OCI-M1 (cell line): ENCODE measurements at places on chromosomes 6 and 20.

- DNase-seq = no peak
These were observed 1082.4 kb upstream of the MAP3K7 start for GRCh38 chr6:91669154-91669870.

GRCh38 chr6:7175462-7175861 is 67.7 kb downstream of the RREB1 start:
- DNase-seq = no peak

DNA sequence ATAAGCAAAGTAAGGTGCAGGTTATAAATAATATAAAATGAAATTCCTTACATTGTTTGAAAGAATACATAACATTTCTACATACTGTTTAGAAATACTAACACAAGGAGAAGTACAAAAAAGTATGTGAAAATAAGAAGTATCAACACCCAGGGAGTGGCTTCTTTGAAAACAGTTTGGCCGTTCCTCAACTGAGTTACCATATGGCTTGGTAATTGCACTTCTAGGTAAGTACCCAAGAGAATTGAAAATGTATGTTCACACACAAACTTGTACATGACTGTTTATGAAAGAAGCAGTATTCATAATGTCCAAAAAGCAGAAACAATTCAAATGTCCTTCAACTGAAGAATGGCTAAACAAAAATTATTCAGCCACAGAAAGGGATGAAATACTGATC is 30.7 kb downstream of the PAK5 start:
- DNase-seq = no peak

DNA sequence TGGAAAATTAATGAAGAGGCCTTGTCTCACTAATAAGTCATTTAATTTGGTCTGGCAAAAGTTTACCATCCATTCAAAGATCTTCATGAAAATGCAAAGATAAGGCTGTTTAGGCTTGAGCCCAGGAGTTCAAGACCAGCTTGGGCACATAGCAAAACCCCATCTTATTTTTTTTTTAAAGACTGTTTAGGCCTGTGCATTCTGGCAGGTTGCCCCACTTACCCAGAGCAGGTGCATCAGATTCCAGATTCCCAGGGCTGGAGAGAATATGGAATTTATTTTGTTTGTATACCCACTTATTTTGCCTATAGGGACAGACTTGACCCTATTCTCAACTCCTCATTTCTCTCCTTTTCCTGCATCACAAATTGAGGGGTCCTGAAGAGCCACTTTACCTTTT is 5.7 kb downstream of the FOXO3 start:
- DNase-seq = no peak
